ENCODE measurements at places on chromosomes 12 and 14. TPM values are rescaled to one million over a fixed set of nuclear protein-coding genes. Genes with fewer than 3 reads are reported as not detected.

Gene PRORP
- total RNA-seq, result 33.6 TPM

Gene TAS2R7
- not detected for total RNA-seq

Gene AP1G2
- 118 TPM for total RNA-seq

Gene RHOJ
- total RNA-seq, result not detected

Gene IQSEC3
- total RNA-seq, result 3.2 TPM

Gene TMEM179
- not detected for total RNA-seq

Gene PLA2G1B
- total RNA-seq, result not detected

Gene FAR2
- total RNA-seq, result 7.0 TPM

Gene DHH
- not detected for total RNA-seq

Gene CLEC1A
- total RNA-seq, result not detected

Gene CLEC1B
- total RNA-seq, result not detected

Gene DAO
- total RNA-seq, result not detected

Gene BEST3
- not detected for total RNA-seq

Gene RNASE7
- total RNA-seq, result not detected
